PC-3 (cell line): ENCODE measurements at places on chromosomes 4 and X. TPM values are rescaled to one million over a fixed set of nuclear protein-coding genes. Genes with fewer than 3 reads are reported as not detected.

The SYNPO2 gene
- total RNA-seq = 0.04 and 0.06 TPM in 2 replicates

The GAGE1 gene
- total RNA-seq = not detected in 2 replicates

The TMPRSS11A gene
- not detected in 2 replicates for total RNA-seq

GRCh38 chr4:26263165-26263564 is 57.6 kb upstream of the RBPJ start:
- peak; percentile 52 for DNase-seq

- no peak for DNase-seq
These were observed 174.2 kb upstream of the DMD start for GRCh38 chrX:33385546-33385945.

- no peak for DNase-seq
These were observed 185.6 kb upstream of the BANK1 start for GRCh38 chr4:101604976-101605375.

- peak; percentile 55 for DNase-seq
These were observed 11.1 kb downstream of the GASK1B start for GRCh38 chr4:158161551-158162354.

DNA sequence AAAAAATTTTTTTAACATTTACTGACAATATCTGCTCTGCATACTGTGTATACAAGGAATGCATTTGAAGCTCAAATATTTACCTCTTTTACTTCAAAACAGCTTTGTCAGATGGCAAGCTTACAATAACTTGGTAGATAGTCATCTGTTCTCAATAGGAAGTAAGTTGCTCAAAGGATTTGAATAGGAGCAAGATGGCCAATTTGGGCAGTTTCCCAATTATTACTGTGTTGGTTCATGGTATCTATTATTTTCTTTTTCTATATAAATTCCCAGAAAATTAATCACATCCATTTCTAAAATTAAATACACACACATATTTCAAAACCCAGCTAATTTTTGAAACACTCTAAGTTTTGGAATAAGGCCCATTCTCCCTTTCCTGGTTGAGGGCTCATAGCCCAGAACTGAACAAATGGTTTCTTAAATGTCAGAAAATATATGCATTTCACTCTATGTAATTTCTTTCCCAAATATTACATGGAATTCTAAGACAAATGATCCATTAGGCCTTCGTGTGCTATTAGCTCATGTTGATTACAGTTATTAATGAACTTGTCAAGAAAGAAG is 60.2 kb upstream of the BLTP1 start:
- no peak for DNase-seq

- no peak for DNase-seq
These were observed 771 bp upstream of the RBPJ start for GRCh38 chr4:26319949-26320537.

DNA sequence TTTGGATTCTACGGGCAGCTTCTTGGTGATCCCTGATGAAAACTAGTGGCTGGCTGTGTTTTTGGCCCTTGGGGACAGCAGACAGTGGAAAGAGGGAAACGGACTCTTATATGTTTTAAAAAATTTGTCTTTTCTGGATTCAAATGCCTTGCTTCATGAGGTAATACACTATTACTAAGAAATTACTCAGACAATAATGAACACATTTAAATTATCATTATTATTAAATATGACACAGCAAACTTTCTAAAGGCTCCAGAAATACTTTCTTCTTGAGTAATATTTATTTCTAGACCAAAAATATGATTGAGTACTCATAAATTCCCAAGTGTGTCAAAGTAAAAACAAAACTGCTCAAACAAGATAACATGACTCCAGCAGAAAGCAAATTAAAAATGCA is 520.7 kb upstream of the AADAT start:
- DNase-seq = peak; percentile 29

DNA sequence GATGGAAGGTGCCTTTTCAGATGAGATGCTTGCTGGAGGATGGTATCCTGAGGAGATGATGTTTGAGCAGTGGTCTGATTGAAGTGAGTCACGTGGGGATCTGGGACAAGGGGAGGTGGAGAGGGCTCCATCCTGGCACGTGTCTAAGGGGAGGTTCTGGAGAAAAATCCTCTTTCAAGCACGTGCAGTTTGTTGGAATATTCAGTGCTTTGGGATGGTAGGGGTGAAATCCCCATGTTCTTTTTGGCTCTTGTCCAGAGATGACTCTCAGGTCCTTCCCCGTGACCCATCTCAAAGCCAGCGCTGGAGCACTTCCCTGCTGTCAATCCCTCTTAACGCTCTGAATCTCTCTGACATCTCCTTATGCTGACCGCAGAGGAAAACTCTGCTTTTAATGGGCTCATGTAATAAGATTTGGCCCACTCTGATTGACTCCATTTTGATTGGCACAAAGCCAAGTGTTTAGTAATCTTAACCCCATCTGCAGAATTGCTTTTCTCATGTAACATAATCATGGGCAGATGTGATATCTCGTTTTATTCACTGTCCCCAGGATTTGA is 10.8 kb upstream of the KLKB1 start:
- no peak for DNase-seq

DNA sequence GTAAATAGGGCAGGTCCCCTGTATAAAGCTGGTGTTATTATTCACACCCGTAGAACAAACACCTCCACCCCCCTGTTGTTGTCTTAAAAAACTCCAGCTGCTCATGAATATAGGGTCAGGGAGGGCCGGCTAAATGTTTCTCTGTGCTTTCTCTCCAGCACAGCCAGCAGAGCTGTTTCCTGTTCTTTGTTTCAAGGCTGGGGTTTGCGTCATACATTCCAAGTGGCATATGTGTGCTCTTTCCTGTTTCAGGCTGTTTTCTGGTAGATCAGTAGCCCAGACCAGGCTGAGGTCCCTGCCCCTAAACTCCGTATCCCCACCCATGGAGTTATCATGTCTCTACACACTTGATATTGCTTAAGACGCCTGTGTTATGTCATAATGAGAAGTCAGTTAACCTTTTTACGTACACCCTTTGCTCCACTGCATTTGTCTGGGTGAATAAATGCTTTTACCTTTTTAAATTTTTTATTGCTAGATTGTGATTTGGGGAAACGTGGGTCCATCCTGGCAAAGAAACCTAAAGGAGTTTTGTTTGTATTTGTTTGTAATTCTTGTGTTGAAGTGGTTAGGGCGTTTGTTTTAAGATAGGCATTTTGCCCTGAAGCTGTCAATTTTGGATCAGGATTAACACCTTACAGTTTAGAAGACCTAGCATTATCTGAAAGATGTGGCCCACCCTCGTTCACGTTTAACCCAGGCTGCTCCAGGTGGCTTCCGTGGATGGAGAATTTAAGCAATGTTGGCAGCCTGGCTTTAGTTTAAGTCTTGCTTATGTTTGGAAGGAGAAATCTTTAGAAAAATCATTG is 3.3 kb downstream of the KLF3 start:
- peak; percentile 85 for DNase-seq
